ENCODE measurements at places on chromosomes 16 and 17. TPM values are rescaled to one million over a fixed set of nuclear protein-coding genes. Genes with fewer than 3 reads are reported as not detected.

Gene OR2C1
- total RNA-seq = not detected

Gene KRTAP9-1
- not detected for total RNA-seq

Gene ITPRIPL2
- 42.7 TPM for total RNA-seq

Gene PHOSPHO1
- total RNA-seq = not detected

Gene TMEM238L
- 89.7 TPM for total RNA-seq

Gene FSCN2
- total RNA-seq = 2.3 TPM

Gene KRT20
- total RNA-seq = 1,413 TPM

Gene PRSS33
- not detected for total RNA-seq

Gene EME1
- 1.9 TPM for total RNA-seq

Gene ETV4
- 0.89 TPM for total RNA-seq

Gene SUPT6H
- total RNA-seq = 43.8 TPM

Gene UMOD
- total RNA-seq = not detected

Gene ABCC12
- not detected for total RNA-seq

Gene FBXW10
- 0.09 TPM for total RNA-seq

Gene TNP2
- total RNA-seq = not detected

Gene TAT
- 0.67 TPM for total RNA-seq

Gene SPAG5
- 9.7 TPM for total RNA-seq

Gene TK2
- 19.2 TPM for total RNA-seq

Gene FZD2
- total RNA-seq = 1.6 TPM

Gene AANAT
- total RNA-seq = not detected

Gene SLC25A11
- total RNA-seq = 90.0 TPM

Gene KCNH4
- total RNA-seq = 0.06 TPM

Gene DOC2A
- 7.5 TPM for total RNA-seq

Gene CCR7
- total RNA-seq = 0.31 TPM

Gene BAIAP2
- total RNA-seq = 20.8 TPM

Gene SLC16A6
- 0.49 TPM for total RNA-seq

Gene CTRB2
- total RNA-seq = 6.1 TPM

Gene C1QTNF8
- total RNA-seq = not detected

Gene CFAP52
- total RNA-seq = not detected

Gene PRR29
- total RNA-seq = not detected

Gene VTN
- not detected for total RNA-seq

Gene TEKT5
- total RNA-seq = 0.50 TPM

Gene TLCD1
- 12.8 TPM for total RNA-seq

Gene GINS2
- total RNA-seq = 3.2 TPM

Gene ATF7IP2
- total RNA-seq = 8.2 TPM

Gene C16orf95
- total RNA-seq = 6.3 TPM

Gene RAC3
- 4.2 TPM for total RNA-seq

Gene HCRT
- not detected for total RNA-seq

Gene PYCARD
- 83.0 TPM for total RNA-seq

Gene FBXW10B
- 1.6 TPM for total RNA-seq

Gene RHBDF1
- 35.5 TPM for total RNA-seq

Gene CD300H
- total RNA-seq = not detected

Gene TP53TG3F
- not detected for total RNA-seq

Gene ABHD15
- total RNA-seq = 19.5 TPM

Gene CHST4
- total RNA-seq = not detected

Gene DNASE1L2
- total RNA-seq = 0.75 TPM

Gene FAM20A
- 0.98 TPM for total RNA-seq

Gene STX1B
- 0.75 TPM for total RNA-seq

Gene TEFM
- total RNA-seq = 11.8 TPM

Gene CDK3
- 12.4 TPM for total RNA-seq

Gene HOXB7
- total RNA-seq = 30.2 TPM

Gene VAT1L
- total RNA-seq = 0.73 TPM

Gene ZMYND15
- total RNA-seq = 1.9 TPM

Gene PIGQ
- 39.5 TPM for total RNA-seq

Gene IGFALS
- 0.58 TPM for total RNA-seq

Gene MEIOC
- not detected for total RNA-seq

All from left colon (tissue), 2 donors.